OCI-LY7 (cell line): ENCODE measurements at places on chromosomes 1 and 21. TPM values are rescaled to one million over a fixed set of nuclear protein-coding genes. Genes with fewer than 3 reads are reported as not detected.

- DNase-seq = no peak
These were observed 114.0 kb downstream of the PPP1R12B start for GRCh38 chr1:202462342-202463076.

- DNase-seq = no peak
These were observed 470.4 kb upstream of the USP24 start for GRCh38 chr1:55685560-55685959.

DNA sequence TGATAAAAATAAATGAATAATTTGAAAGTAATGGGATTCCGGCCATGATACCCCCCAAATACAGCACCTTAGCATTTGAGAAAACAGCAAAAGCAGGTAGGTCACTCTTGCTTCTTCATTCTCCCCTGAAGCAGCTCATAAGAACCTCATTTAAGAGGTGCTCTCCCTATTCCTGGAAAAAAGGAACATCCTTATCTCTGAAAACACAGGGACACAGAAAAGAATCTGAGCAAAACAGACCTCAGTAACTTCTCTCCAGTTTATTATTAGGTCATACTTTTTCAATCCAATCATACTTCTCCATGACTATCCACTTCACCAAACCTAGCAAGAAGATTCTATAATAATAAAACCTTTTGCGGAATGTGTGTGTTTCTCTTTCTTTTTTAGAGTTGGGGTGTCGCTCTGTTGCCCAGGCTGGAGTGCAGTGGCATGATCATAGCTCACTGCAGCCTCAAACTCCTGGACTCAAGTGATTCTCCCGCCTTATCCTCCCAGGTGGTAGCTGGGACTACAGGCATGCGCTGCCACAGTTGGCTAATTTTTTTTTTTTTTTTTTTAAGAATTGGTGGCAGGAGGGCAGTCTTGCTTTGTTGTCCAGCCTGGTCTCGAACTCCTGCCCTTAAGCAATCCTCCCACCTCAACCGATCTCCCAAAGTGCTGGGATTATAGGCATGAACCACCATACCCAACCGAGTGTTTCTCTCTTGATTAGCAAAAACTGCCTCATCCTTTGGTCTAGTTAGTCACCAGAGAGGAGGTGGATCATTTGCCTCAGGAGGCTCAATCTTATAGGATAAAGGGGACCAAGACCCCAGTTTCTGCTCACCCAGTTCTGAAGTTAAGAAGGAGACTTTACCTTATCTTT, 10.6 kb upstream of the TRIM33 start:
- DNase-seq = no peak

GRCh38 chr1:77829851-77830250, 50.4 kb downstream of the MIGA1 start:
- DNase-seq = peak; percentile 13

MYOG gene
- total RNA-seq = not detected in 2 replicates
